Hepatocyte (in vitro differentiated cells): ENCODE measurements at places on chromosomes 3 and 15. TPM values are rescaled to one million over a fixed set of nuclear protein-coding genes. Genes with fewer than 3 reads are reported as not detected.

- DNase-seq, result no peak
Measured at GRCh38 chr15:67587754-67588153, 45.3 kb downstream of the MAP2K5 start.

GRCh38 chr3:42670051-42670576, 15.2 kb upstream of the KLHL40 start:
- DNase-seq, result no peak

DNA sequence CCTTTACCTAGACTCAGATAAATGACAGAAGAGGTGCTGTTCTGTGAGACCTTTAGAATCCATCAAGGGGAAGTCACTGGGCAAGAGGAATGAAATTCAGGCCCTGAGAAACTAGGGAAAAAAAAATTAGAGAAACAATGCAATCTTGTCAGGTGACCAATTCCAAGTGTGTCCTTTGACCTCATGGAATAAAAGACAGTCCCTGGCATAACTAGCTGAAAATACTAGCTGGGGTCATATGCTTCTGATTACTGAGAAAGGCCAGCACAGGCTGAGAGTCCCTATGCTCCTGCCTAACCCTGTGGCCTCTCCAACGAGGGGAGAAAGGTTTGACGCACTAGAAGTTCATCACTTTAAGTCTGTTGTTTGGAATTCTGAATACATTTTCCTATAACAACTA, 167.3 kb downstream of the XXYLT1 start:
- DNase-seq, result no peak

DNA sequence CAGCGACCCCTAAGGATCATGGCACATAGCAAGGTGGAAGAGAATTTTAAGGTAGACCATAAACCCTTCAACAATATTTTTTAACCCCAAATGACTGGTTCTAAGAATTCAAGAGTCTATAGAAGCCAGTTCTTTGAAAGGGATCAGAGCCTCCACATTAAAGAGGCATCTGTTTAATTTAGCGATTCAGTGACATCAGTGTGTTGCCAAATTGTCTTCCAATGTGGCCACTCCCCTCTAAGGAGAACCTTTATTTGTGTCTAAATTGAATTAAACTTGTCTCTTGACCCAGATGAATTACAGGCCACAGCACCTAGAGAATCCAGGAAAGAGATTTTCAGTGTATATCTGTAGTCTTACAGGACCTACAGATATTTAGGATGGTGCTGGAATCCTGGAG, 6.6 kb upstream of the SH3BP5 start:
- no peak for DNase-seq

The TMEM40 gene
- polyA plus RNA-seq, result 0.68 and 1.6 TPM in 2 replicates

GRCh38 chr15:47410247-47410646, 307.1 kb upstream of the SEMA6D start:
- DNase-seq, result no peak

The OXNAD1 gene
- 11.9 and 14.4 TPM in 2 replicates for polyA plus RNA-seq

DNA sequence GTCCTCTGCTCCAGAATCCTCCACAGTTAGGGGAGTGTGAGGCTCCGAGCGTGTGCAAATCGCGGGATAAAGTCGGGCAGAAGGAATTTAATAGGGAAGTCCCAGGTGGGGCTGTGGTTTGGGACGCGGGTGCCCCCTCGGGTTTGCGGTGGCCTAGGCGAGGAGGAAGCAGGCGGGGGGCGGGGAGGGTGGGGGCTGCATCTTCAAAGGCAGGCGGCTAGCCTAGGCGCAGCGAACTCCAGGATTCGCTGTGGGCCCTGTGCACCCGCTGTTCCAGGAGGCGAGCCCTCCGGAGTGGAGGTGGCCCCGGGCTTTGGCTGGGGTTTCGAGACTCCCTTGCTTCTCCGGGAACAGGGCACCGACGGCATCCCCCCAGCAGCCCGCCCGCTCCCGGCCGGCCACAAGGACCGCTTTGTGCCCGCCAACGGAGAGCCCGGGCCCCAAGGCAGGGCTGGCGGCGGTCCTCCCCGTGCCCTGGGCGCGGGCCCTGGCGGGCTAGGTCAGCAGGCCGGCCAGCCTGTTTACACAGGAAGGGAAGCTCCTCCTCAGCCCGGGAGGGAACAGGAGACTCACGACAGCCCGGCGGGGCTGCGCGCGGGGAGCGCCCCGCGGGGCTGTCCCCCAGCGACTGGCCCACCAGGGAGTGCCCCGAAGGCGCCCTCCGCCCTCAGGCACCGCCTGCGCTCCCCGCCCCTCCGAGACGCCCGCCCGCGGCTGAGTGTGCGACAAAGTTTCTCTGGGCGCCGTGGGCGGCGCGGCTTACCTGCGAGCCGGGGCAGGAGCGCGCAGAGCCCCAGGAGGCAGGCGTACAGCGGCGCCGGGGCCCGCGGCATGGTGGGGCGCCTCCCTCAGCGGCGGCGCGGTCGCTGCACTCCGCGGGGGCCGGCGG, 753 bp downstream of the ITGB5 start:
- DNase-seq, result peak; percentile 84

DNA sequence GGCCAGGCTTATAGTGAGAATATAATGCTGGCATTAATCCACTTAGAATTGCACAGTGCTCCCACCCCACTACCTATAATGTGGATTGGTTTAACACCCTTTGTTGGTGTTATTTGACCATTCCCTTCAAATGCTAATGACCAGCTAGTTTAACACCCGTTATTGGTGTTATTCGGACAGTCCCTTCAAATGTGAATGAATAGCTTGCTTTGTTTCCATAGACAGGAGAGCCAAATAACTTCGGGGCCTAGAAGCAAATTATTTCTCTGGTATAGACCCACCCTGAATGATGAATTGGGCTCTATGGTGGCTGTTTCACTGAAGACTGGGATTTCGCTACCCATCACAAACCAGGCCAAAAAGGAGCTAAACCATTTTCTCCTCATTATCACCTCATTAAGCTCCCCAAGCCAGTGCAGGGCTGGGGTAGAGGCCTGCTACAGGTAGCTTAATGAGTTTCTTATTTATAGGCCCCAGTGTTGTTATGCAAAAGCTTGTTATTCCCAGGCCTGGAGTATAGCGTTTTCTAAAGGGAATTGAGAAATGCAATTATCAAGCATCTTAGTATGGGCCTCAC, 494.1 kb upstream of the DPH6 start:
- no peak for DNase-seq

DNA sequence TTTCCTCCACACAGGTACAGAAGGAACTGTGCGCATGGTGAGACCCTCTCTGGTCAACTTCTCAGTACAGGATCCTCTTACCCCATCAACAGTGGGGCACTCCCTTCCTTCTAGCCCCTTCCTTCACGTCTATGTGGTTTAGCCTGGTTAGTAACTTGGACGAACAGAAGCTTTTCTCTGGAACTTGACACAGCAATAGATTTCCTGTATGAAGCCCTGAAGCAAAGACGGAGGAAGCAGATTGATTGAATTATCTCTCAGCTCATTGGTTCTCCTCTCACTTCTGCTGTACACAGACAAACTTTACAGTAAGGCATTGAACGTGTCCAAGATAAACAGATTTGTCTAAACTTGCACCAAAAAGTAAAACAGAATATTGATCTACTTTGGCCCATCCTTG, at the start of gene CD200R1:
TSS of gene CD200R1 (minus strand) at position 210 of the 400 bp plus-strand sequence. CDS start 246 bp downstream, outside the sequence.
- DNase-seq, result no peak

The IP6K1 gene
- 21.6 and 23.8 TPM in 2 replicates for polyA plus RNA-seq

GRCh38 chr3:48345946-48346572, 12.6 kb upstream of the SPINK8 start:
- no peak for DNase-seq

DNA sequence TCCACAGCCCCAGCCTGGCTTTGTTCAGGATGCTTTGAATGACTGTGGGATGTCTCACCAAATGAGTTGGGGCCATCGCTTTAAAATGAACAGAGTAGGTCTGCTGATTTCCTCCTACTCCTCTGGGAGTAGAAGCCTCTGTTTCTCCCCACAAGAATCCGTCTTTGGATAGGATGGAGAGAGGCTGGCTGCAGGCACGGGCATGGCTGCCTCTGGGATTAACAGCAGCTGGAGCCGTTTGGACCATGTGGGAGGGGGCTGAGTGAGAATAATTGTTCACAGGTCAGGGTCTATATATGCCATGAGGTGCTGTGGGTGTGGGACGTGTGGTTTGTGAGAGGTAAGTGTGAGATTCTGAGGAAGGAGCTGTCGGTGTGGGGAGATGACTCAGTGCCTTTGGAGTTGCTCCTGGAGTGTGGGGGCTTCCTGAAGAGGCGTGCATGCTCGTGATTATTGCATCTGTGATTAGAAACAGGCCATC, 48.0 kb upstream of the APEH start:
- no peak for DNase-seq

DNA sequence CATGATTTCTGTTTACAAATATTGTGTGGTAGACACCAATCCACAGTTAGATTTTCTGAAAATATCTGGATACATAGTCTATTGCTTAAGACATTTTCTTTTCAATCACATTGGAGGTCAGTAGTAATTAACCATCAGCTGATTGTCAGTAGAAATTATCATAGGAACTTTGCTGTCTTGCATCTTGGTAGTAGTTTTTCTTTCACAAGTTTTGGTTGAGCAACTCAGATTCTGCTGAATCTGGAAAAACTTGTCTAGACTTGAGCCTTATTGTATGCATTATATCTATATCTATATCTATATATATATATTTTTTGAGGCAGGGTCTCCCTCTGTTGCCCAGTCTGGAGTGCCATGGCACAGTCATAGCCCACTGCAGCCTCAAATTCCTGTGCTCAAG, 4.0 kb downstream of the RAB11A start:
- no peak for DNase-seq

DNA sequence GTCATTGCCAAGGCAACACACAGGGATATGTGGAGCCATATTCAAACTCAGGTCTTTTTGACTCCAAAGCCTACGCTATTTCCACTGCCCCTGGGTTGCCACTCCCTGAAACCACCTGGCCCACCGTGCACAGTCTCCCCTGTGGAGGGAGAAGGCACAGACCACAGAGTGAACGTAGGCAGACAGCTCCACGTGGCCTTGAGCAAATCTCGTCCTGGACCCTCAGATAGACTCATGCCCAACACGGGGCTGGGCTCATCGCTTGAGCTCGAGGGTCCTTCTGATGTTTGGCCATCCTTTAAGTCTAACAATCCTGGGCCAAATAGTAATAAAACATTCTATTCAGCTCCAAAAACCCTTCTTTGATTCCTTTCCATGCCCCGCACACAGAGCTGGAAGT, 72.0 kb downstream of the CPN2 start:
- no peak for DNase-seq

DNA sequence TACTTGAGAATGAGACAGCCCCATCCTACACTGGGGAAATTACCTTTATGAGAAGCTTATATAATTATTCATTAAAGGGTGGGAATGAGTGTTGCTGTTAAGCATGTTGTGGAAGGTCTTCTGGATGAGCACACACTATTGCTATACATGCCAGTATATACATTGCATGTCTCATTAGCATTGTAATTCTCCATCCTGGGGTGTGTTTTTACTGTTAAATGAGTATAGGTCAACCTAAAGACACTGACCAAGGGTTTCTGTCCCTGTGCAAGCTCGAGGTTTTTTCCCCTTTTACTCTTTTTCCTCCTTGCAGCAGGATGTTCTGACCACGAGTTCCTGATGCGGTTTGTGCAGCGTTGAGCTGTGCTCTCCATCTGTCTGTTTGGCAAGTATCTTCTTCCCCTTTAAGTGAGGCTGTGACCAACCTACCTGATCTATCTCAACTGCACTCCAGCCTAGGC, 7.2 kb upstream of the IVD start:
- no peak for DNase-seq

GRCh38 chr3:36730966-36731365, 33.4 kb downstream of the DCLK3 start:
- peak; percentile 43 for DNase-seq

The IGF2BP2 gene
- 91.8 and 119 TPM in 2 replicates for polyA plus RNA-seq

The LMOD3 gene
- polyA plus RNA-seq, result not detected in 2 replicates

- DNase-seq, result peak; percentile 34
Measured at GRCh38 chr3:58356054-58356453, 23.4 kb downstream of the PXK start.

The ZFYVE19 gene
- 23.8 and 25.4 TPM in 2 replicates for polyA plus RNA-seq

The ARPP21 gene
- 0.19 TPM in 1 of 2 replicates, not detected in the other for polyA plus RNA-seq

DNA sequence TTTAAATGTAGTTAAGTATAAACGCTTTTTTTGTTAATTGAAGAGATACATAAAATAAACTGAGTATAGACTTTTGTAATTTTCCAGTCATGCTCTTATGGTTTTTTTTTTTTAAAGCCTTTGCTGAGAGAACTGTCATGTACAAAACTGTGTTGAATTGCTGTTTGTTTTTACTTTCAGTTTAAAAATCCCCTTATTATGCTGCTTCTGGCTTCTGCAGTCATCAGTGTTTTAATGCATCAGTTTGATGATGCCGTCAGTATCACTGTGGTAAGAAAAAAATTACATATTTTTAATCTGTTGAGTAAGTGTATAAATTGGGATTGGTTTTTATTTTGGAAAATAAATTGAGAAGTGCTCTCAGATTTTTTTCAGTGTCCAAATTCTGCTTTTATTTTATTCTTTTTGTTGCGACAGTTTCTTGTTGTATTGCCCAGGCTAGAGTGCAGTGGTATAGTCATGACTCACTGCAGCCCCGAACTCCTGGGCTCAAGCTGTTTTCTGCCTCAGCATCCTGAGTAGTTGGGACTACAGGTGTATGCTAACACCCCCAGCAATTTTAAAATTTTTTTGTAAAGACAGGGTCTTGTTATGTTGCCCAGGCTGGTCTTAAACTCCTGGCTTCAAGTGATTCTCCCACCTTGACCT, 40.7 kb downstream of the ATP2C1 start:
- DNase-seq, result no peak
